ENCODE measurements at places on chromosomes 2 and 18.

DNA sequence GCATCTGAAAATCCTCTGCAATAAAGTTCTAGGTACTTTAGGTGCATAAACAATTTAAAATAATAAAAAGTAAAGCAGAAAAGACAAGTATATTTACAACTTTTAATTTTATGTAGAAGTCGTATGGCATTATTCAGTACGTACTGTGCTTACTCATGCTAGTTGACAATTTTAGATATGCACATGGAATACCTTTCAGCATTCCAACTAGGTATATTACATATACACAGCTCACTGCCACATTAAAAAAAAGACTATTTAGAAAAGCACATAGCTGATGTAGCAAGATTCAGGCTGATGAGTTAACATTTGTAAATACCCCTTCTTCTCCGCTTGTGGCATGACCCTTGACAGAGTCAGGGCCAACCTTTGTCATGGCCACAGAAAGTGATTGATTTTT lies 171.2 kb downstream of the FBXO15 start:
- DNase-seq, result no peak

DNA sequence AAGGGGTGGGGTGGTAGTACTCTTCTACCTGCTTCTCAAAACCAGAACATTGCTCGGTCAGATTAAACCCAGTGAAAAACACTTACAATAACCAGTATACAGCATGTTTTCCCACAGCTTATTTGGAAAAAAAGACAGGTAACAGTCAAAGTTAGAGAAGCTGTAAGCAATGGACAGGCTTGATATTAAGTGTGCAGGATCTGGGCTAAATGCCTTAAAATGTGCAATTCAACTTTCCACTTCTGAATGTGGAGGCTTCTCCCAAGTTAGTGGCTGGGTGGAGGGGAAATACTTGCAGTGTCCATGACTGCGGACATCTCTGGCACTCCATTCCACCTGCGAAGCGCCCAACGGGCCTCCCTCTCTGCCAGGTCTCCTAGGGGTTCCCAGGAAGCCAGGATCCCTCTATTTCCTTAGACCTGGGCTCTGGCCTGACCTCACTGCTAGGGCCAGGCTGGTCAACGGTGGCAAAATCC lies 5.3 kb downstream of the ZEB2 start:
- no peak for DNase-seq

- DNase-seq, result no peak
These were observed 61.4 kb downstream of the DYM start for GRCh38 chr18:49399003-49399402.

GRCh38 chr2:112277596-112278220 lies 2.3 kb downstream of the ZC3H6 start:
- no peak for DNase-seq

DNA sequence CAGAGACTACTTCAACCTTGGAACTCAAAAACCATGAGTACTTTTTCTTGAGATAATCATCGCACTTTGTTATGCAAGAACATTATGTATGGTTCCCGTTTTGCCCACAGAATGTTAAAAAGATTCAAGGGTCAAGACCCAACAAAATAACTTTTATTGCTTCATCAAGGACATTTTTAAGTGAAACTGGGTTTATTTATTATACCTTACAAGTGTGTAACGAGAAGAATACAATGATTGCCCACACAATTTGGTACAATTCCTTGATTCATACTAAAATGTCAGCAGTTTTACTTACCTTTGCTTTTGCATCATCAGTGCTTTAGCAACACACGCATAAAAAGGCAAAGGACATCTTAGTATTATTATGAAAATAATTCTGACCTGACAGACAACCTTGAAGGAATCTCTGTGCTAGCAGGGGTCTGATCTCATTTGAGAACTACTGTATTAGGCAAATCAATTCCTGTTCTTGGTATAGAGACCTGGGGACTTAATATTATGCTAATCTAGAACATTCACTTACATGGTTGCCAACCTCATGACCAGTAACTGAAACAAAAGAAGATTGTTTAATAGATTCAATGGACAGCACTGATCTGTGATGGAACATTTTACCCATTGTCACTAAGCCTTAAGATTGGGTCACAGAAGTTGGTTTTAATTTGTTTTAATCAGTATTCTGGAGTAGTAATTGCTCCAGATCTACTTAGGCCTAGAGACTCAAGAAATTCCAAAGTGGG lies 16.2 kb downstream of the CCDC88A start:
- DNase-seq, result no peak

All from anterior cingulate cortex (tissue), 58 donors.